ENCODE measurements at places on chromosomes 6 and 20. TPM values are rescaled to one million over a fixed set of nuclear protein-coding genes. Genes with fewer than 3 reads are reported as not detected.

GRCh38 chr6:106126482-106126881 lies 40.3 kb downstream of the PRDM1 start:
- no peak for DNase-seq

DNA sequence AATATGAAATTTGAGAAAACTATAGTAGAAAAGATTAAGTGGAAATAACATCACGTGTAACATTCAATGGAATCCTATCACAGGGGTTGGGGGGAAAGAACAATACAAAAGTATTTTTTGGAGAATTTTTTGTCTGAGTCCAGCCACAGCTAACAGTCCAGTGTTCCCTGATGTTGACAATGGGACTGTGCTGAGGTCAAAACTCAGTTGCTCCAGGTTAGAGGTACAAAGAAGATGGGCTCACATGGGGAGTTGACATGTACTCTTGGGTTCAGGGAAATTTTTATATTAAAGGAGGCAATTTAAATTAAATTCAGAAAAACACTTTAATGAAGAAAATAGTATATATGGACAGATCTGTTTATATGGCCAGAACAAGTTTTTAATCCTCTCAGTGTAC lies 995 bp downstream of the MYCT1 start:
- no peak for DNase-seq

- DNase-seq, result no peak
Observed at GRCh38 chr20:48102931-48103660, 317.8 kb upstream of the SULF2 start.

- no peak for DNase-seq
Observed at GRCh38 chr6:169780571-169781091, 29.2 kb downstream of the ERMARD start.

- DNase-seq, result no peak
Observed at GRCh38 chr6:132041706-132042105, 90.5 kb upstream of the CCN2 start.

DNA sequence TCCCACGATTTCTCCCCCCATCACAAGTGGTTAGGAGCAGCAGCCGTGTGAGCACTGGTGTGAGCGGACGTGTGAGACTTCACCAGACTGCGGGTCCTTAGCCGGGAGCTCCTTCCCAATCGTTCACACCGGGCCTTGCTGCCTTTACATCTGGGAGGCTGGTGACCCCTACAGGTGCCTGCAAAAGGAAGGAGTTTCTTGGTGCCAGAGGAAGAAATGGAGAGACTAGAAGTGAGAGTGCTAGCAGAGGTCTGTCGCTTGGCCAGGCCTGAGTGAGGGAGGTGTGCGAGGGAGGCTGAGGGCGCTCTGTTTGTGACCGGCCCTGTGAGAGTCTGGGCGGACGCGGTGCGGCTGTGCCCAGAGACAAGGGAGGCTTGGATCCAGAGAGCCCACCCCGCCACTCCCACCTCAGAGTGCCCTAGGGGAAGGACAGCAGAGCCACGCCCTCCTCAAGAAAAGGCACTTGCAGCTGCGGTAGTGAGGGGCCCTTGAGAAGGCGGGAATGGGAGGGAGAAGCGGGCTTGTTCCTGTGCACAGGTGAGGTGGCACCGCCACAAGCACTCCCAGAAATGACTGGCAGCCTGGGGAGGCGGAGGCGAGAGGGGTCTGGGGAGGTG lies 10.0 kb upstream of the ARMC2 start:
- no peak for DNase-seq

AVP gene
- not detected for total RNA-seq

TENT5A gene
- 24.3 TPM for total RNA-seq

DNA sequence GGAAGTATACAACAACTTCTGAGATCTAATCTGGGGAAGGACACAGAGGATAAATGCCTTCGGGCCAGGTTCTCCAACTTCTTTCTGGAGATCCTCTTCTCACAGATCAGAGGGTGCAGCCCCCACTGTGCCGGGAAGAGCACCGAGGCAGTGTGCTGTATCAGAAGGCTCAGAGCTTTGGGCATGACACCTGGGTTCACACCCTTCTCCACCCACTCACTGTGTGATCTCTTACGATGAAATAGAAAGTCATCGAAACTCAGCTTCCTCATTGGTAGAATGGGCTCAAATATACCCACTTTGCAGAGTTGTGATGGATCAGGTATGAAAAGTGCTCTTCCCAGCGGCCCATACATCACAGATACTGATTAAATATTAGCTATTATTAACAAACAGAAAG lies 347.5 kb upstream of the SOX4 start:
- DNase-seq, result no peak

GRCh38 chr6:108993876-108994275 lies 100.8 kb downstream of the SESN1 start:
- no peak for DNase-seq

DNA sequence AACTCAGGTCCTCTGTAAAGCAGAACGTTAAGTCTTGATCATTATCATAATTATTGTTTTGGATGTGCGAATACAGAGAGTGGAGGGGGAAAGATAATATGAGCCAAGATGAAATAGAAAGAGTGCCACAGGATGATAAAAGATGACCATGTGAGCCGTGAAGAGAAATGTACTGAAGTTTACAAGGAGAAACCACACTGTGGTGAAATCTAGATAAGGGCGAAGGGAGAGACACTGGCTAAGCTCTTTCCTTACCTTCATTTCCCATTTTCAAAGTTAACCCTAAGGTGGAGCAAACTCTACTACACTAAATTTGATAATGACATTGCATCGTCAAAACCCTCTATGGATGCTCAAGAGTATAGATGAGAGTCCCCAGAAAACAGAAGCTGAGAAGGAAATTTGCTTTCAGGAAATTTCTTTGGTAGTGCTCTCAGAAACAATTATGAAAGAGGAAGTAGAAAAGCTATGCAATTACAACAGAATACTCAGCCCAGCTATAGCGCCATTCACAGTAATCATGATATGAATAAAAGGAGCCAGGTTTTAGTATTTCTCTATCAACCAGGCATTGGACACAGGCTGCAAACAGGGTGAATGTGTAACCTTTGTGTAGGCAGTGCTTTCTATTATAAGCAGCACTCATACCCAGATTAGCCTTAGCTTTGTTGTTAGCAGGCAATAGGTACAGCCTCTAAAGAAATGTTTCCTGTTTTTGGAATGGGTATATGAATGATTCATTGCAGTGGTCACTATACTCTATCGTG lies 1080.7 kb downstream of the GRIK2 start:
- DNase-seq, result no peak

GRCh38 chr20:20027284-20027683 lies 10.1 kb downstream of the NAA20 start:
- no peak for DNase-seq

PTPRK gene
- total RNA-seq, result 23.4 TPM

- no peak for DNase-seq
Observed at GRCh38 chr6:72213654-72214053, 327.3 kb downstream of the RIMS1 start.

IYD gene
- not detected for total RNA-seq

- peak; percentile 37 for DNase-seq
Observed at GRCh38 chr20:36574366-36575135, 1.2 kb downstream of the TGIF2 start.

DNA sequence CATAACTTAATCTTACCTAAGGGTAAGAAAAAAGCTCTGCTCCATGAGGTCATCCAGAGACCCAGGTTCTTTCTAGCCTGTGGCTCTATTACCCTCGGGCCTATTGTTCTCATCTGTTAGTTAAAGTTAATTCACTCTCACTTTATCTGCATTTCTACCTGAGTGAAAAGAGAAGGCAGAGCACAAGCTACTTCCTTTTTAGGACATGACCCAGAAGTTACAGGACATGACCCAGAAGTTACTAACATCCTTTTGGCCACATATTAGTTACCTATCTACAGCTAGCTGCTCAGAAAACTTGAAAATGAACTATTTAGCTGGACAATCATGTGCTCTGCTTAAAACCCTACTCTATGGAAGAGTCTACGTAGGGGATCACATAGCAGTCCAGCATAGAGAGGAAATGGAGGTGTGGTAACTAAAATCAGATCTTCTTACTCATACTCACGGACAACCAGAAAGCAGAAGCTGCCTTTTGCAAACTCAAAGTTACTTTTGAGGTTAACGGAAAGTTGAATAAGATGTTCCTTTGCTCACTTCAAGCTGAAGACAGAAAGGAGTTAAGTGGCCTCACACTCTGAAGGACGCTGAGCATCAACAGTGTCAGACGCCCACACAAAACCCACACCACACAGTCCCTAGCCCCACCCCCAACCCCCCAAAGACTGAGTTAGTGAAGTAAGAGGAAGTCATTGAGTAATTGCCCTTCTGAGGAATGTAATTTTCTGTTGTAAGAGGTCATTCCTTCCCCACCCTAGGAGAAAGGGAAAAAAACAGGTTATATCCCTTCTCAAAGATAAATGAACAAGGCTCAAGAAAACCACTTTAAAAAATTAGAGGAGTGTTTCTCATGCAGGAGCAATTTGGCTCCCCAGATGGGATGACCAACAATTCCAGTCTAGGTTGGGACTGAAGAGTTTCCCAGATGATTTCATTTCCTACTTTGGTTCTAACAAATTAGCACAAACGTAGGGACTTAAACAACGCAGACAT lies 45.9 kb upstream of the TAB2 start:
- peak; percentile 22 for DNase-seq

GRCh38 chr6:154458565-154459470 lies 51.7 kb downstream of the CNKSR3 start:
- no peak for DNase-seq

DNA sequence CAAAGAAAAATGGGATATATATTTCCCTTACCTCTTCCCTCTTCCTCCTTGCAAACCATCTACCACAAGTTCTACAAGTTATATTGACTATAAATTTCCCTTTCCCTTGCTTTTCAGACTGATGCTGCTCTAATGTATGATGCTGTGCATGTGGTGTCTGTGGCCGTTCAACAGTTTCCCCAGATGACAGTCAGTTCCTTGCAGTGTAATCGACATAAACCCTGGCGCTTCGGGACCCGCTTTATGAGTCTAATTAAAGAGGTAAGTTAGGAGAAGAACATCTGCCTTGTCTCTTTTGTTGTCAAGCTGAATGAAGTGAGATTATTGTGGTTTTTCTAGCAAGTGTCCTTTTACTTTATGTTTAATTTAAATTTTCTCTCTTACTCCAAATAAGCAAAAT lies 406.0 kb downstream of the GRIK2 start:
- no peak for DNase-seq

MUCL3 gene
- total RNA-seq, result not detected

- DNase-seq, result no peak
Observed at GRCh38 chr6:43878823-43879495, 108.9 kb downstream of the VEGFA start.

GRCh38 chr6:46734867-46735719 lies at the start of gene PLA2G7:
PLA2G7 (minus strand) TSS chr6:46735375; CDS start chr6:46722891, 12,484 bp downstream.
- DNase-seq, result no peak

PPP1R3G gene
- 2.1 TPM for total RNA-seq

GRCh38 chr6:35078226-35078850 lies 62.8 kb downstream of the TCP11 start:
- DNase-seq, result no peak

DNA sequence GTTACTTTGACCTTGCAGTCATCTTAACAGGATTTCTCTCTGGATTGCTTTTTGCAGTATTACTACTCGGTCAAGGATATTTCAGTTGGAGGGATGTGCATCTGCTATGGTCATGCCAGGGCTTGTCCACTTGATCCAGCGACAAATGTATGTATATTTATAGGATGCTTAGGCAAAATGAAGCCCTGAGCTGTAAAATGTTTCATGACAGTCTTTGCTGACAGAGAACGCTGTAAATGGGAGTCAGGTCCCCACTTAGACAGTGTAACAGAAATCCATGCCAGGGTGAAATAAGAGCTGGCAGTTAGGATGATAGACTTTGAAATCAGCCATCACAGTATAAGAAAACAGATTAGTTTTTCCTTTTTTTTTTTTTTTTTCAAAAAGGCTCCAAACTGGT lies 264.0 kb downstream of the LAMA2 start:
- DNase-seq, result no peak

DNA sequence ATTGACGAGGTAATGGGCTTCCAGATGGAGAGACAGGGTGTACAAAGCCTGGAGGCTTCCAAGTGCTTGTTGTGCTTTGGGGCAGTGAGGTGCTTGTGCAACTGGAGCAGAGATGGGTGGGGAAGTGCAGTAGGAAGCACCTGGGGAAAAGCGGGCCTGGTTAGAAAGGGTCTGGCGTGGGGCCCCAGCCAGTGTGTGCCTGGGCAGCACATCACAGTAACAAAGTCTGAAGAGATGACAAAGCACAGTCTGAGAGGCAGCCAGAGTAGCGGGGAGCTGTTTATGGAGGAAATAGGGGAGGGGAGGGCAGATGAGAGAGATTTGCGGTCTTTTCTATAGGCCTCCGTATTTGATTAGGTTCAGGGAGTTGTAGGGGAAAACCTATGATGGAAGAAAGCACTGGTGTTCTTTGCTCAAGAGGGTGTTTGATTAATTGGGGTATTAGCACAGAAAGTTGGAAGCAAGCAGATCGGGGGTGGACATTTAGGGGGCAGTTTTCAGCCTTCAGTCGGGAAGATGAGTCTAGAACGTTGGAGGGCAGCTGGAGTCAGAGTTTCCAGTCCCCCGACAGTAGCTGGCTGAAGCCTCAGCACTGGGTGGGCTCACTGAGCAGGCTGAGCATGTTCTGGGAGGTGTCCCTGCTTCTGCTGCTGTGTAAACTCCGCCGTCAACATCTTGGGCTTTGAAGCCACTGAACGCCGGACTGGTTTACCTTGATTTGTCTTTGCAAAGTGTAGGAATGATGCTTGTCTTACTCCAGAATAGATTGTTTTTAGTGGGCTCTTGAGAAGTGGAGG lies 15.5 kb upstream of the MROH8 start:
- no peak for DNase-seq

- DNase-seq, result no peak
Observed at GRCh38 chr6:124995645-124996325, 33.5 kb downstream of the RNF217 start.

DNA sequence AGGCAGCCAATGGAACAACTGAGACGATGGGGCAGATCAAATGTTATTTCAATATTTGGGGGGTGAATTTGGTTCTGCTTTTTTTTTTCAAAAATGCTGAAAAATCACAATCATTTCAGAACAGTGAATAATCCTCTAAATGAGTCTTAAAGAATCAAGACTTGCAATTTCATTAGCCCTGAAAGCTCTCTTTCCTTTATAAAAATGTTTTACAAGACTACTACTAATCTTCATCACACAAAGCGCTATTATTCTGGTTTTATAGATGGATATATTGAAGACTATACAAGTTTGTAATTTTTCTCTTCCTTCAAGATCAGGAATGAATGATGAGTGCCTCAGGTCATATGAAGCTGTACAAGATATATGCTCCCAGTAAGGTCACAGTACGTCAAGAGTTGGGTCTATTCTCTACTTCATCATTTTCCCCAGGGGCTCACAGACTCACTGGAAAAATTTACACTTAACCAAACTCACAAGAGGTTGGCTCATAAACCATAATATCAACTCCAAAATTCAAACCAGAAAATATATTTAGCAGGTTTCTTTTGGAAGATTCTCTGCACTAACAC lies 19.5 kb downstream of the RNF24 start:
- no peak for DNase-seq

HTR1B gene
- 0.42 TPM for total RNA-seq

DNA sequence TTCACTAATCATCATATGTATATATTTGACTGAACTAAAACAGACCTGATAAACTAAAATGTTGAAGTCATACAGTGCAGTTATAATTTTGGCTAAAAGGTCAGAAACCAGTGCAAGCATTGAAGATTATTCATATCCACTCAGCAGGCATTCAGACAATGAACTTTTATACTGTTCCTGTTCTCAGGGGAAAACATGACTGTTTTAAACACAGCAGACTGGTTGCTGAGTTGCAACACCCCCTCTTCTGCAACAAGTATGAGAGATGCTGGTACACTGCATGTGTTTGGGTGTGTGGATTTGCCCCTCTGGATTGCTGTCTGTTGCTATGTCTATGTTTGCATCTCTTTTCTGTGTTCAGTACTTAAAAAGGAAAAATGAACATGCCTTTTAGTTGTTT lies 206.8 kb downstream of the EYA4 start:
- DNase-seq, result no peak

TSBP1 gene
- not detected for total RNA-seq

All from tibial nerve (tissue), 4 donors.